SK-N-MC (cell line): ENCODE measurements at places on chromosomes 16 and 17.

DNA sequence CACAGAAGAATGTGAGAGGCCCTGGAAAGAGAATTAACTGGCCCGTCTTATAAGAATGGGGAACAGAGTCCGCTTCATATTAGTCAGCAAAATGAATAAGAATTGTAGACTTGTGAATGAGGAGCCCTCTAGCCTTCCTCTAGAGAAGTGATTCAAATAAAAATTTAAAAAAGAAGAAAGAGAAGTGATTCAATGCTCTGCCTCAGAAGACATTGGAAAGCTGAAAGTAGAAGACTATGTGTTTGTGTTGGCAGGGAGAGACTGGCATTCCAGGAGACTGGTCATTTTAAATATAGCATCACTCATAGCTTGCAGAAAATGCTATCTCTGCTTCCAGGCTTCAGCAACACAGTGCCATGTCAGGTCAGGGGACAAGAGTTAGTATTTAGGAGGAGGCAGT is 190.6 kb upstream of the HS3ST3A1 start:
- DNase-seq = no peak

- DNase-seq = no peak
These were observed 177.5 kb upstream of the CDH8 start for GRCh38 chr16:62213763-62214162.

- no peak for DNase-seq
These were observed 31.4 kb downstream of the TEX2 start for GRCh38 chr17:64231567-64232141.

DNA sequence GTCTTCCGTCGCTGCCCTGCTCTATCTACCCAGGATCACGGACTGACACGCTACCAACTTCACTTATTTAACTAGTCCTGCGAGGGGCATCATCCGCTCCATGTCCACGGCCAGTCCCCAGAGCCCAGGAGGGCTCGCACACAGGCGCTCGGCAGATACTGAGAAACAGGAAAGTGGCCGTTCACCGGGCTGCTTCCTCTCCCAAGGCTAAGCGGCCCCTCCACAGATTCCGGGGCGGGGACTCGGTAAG is 388 bp downstream of the OXLD1 start:
- DNase-seq = no peak

DNA sequence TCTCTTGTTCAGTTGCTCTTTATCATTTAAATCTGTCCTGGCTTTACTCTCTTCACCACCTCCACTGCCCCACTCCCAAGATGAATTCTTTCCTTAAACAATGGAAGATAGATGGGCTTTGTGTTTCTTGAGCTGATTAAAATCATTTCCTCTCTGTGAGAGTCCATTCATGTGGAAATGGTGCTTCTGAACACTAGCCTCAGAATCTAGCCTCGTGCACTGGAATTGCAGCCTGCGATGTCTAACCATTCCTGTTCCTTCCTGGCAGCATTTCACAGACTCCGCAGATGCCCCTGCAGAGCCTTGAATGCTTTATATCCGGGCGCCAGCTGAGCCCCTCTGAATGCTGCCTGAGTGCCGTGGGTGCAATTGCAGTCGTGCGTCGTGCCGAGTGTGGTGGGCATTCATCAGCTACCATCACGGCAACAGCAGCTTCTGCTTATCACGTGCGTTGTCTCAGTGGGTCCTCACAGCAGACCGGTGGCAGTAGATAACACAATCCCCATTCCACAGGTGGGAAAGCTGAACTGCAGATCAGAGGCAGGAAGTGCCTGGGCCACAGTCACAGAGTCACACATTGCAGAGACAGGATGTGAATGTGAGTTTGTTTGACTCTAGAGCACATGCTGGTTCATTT is 172.8 kb upstream of the WSCD1 start:
- DNase-seq = no peak

DNA sequence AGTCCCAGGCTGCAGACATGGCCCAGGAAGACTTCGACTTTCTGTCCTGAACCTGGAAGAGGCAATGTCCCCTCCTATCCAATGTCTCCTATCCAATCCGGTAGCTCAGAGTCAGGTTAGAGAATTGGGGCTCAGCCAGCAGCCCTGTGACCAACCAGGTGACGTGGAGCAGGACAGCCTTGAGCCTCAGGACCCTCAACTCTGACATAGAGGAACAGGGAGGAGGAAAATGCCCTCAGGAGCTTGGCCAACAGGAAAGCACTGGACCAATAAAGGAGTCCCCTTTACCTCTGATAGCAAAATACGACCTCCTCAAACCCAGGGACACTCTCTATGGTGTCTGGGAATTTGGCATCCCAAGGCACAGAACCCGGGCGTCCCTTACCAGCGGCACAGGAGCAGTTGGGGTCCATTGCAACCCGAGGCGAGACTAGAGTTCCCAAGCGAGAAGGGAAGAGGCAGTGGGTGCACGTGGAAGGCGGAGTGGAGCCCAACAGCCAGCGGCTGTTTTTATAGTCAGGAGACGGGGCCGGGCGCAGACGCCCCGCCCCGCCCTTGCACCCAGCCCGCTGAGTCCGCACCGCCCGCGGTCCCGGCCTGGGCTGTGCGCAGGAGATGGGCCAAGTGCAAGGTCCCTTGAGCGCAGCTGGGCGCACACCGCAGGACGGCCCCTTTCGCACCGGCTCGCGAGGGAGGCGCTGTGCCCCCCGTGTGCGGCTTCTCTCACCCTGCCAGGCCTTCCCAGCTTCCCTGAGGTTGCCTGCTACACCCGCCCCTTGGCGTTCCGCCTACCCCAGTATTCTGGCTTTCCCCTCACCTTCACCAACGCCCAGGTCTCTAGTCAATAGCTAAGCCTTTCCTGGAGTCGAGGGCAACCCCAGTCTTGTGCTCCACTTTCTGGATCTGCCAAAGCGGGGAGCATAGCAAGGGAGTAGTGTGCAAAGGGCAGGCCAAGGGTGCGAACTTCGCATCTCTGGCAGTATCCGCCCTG is at the start of gene MT1G:
TSS of gene MT1G (minus strand) at position 485 of the 991 bp plus-strand sequence. CDS start at position 413, 72 bp downstream.
- no peak for DNase-seq

DNA sequence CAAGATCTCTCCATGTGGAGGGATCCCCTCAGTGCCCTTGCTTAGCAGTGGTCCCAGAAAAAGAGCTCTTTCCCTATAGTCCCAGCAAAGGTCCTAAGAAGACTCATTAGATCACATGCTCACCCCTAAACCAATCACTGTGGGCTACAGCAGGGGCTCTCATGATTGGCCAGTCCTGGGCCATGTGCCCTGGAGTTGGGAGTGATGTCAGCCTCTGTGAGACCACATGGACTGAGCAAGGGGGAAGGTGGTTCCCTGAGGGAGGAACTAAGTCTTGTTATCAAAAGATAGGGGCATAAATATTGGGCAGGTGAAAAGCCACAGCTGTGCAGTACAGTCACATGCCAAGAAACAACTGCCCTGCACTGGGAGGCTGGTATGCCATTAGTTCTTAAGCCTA is 51.3 kb downstream of the SCNN1B start:
- no peak for DNase-seq

GRCh38 chr17:18858567-18859245 is 775 bp downstream of the PRPSAP2 start:
- DNase-seq = no peak

- DNase-seq = no peak
These were observed 85.7 kb downstream of the CMIP start for GRCh38 chr16:81530296-81530721.

- DNase-seq = no peak
These were observed 152.0 kb downstream of the GSG1L start for GRCh38 chr16:27911486-27911885.

DNA sequence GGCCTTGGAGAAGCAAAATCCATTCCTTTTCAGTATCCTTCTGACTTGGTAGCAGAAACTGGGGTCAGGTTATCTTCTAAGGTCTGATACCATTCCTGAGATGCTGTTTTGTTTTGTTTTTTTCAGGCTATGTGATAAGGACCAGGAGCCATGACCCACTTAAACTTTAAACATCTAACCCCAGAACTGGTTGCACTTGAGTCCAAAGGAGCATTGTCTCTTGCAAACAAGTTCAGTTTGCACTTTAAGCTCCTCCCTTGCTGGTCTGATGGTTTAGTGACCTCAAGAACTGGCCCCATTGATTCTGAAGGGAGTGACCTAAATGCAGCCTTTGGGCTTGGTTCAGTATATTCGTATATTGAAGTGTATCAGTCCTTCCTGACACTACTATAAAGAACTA is 75.2 kb downstream of the ERCC4 start:
- DNase-seq = no peak

GRCh38 chr16:17556276-17557052 is 85.7 kb upstream of the XYLT1 start:
- DNase-seq = no peak

DNA sequence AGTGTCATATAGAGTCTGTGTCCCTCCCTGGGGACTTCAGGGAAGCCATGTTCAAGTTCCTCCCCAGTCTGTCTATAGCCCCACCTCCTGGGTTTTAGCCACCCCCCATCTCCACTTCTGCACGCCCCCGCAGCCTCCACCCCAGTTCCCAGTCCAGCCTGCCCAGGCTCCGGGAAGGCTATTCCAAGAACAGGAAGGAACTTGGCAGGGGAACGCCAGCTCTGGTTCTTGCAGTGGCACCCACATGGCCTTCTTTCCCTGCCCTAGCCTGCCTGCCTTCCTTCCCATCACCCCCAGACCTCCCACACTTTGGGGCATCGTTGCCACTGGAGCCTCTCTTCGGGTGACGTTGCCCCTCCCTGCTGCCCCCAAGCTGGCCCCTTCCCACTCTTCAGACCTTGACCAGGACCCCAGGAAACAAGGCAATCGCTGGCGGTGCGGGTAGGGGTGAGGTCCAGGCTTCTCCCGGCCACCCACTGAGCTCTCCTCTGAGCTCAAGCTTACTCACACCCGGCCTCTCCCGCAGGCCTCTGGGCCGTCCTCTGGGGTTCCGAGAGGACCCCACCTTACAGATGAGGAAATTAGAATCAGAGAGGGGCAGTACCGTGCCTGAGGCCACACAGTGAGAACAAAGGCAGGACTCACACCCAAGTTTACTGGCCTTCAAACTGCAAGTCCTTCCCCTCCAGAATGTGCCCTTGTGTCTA is 9.2 kb upstream of the CES4A start:
- DNase-seq = no peak

GRCh38 chr16:66473654-66474519 is 46.8 kb downstream of the BEAN1 start:
- DNase-seq = no peak

DNA sequence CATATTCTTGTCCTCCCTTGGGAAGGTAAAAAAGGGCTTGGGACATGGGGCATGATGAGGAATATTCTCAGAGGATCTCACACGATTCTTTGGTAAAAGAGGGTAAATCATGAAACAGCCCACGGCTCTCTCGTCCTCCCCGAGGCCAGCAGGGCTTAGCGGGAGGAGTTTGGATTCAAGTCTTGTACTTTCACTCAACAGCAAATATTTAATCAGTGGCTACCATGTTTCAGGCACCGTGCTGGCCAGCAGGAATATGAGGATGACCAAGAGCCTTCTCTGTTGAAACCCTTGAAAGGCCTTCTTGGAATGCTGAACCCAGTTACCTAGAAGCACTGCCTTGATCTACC is 8.8 kb downstream of the MAP3K14 start:
- no peak for DNase-seq

DNA sequence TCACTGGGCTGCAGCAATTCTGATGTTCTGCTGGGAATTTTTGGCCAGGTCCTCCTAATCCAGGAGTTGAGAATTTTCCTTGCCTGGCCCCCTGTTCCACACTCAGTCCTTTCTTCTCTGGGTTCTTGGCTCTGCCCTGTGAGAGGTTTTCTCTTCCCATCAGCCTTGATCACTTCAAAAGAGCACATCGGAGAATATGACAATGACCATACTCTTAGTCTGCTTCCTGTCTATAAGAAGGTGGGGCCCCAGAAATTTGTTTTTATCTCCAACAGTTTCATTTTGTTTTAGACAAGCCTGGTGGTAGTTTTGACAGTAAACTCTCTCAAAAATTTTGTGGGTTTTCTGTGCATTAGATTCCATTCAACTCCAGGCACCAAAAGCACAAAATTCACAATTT is 70.7 kb downstream of the C17orf67 start:
- DNase-seq = no peak

DNA sequence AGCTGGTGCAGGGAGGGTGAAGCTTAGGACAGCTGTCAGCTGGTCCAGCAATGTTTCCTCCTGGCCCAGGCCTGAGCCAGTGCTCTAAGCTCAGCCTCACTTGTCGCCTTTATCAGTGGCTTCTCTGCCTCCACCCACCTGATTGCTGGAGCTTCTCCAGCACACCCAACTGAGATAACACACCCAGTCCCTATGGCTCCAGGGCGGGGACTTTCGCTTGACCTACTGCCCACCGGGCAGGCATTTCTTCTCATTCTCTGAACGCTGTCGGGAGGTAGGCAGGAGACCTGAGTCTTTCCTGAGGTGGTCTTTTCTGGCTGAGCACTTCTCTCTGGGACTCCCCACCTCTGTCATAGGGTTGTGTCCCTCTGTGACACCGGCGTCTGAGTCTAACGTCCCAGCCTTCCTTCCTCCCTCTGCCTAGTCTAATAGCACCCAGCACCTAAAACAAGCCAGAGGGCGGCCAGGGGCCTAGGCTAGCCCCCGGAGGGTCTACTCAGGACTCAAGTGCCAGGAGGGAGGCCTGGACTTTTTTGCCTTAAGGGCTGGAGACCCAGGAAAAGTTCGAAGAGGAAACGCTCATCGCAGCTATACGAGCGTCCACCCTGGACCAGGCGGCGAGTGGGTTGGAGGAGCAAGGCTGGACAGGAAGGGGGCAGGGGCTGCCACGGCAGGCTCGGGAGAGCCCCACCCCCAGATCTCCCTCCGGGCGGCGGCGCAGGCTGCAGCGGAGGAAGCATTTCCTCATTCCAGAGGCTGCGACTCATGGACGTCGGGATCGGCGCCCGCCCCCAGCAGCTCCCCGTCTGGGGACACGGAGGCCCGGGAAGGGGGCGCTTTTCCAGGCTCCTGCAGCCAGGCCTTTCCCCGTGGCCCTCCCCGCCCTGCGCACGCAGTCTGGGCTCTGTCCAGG is 756 bp downstream of the TAX1BP3 start:
- no peak for DNase-seq

DNA sequence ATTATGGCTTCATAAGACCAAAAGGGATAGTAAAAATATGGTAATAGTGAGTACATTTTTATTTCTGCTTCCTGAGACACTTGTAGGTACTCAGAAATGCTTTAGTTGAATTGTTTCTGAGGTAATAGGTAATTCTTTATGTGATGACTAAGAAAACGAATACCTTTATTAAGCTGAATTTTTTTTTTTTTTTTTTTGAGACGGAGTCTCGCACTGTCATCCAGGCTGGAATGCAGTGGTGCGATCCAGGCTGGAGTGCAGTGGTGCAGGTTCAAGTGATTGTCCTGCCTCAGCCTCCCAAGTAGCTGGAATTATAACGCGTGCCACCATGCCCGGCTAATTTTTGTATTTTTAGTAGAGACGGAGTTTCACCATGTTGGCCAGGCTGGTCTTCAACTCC is 1.9 kb downstream of the RAD51C start:
- no peak for DNase-seq

DNA sequence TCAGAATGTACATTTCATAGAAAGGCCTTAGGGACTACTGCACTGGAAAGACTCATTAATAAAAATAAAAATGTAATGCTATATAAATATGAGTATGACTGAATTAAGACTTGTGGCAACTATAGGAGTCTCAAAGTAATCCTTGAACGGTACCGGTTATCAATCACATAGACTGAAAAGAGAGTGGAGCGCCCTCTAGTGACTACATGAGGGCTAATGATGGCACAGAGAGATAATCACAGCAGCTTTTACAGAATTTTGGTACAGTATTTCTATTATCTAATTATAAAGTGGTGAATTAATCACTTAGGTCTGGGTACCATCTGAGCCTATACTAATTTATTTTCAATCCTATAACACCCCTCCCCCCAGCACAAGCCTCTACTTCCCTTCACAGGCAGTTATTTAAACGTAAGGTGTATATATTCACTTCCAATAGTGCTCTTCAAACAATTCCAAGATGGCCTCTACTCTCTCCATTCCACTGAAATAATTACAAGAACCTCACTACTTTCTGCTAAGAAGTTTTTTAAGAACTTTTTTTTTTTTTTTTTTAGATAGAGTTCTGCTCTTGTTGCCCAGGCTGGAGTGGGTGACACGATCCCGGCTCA is 40.7 kb upstream of the ANKFY1 start:
- no peak for DNase-seq
